ENCODE measurements at places on chromosomes 12 and 14. TPM values are rescaled to one million over a fixed set of nuclear protein-coding genes. Genes with fewer than 3 reads are reported as not detected.

GRCh38 chr14:87405563-87405962 is 587.4 kb downstream of the GALC start:
- DNase-seq, result no peak

- DNase-seq, result no peak
These were observed 155.7 kb downstream of the DPF3 start for GRCh38 chr14:72738161-72738611.

- no peak for DNase-seq
These were observed 45.5 kb downstream of the EML1 start for GRCh38 chr14:99838639-99839134.

DNA sequence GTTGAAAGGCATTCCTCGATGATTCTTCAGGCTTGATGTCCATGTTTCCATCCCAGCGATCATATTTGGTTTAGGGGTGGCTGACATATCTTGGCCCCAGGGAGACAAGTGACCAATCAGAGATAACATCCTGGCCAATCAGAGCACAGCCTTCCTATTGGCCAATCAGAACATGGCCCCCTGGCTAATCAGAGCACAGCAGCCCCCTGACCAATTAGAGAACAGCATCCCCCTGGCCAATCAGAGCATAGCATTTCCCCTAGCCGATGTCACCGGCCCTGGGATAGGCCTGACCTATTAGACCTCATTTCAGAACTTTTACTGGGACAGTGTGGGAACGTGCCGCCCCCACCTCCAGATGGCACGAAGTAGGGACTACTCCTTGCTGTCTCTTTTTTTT is 182.2 kb downstream of the AACS start:
- no peak for DNase-seq

DNA sequence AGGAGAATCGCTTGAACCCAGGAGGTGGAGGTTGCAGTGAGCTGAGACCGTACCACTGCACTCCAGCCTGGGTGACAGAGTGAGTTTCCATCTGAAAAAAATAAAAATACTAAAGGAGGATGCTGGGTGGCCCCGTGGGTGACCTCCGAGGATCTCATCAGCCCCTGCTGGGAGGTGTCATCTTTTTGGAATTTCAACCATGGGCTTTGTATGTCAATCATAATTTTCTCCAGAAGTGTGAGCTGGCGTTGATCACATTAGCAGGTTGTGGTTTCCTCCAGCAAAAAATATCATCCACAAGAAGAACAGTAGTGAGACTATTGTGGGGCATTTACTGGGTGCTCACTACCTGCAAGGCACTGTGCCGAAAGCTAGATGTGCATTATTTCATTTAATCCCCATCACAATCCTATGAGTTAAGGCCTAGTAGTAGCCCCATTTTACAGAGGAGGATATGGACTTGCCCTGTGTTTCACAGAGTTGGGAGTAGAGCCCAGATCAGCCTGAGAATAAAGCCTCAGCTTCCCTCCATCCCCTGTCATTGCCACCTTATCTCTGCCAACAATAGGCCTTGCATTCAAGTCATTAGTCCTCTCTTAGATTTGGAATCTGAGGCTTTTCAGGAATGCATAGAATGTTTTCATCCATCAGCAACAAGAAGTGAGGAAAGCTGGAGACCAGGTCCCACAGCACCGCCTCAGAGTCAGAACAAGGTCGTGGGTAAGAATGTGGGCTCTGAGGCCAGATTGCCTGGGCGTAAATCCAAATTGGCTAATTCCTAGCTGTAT is 39.8 kb downstream of the SVOP start:
- no peak for DNase-seq

ADCY4 gene
- 10.8 TPM for total RNA-seq

HAL gene
- total RNA-seq, result 3.3 TPM

DNA sequence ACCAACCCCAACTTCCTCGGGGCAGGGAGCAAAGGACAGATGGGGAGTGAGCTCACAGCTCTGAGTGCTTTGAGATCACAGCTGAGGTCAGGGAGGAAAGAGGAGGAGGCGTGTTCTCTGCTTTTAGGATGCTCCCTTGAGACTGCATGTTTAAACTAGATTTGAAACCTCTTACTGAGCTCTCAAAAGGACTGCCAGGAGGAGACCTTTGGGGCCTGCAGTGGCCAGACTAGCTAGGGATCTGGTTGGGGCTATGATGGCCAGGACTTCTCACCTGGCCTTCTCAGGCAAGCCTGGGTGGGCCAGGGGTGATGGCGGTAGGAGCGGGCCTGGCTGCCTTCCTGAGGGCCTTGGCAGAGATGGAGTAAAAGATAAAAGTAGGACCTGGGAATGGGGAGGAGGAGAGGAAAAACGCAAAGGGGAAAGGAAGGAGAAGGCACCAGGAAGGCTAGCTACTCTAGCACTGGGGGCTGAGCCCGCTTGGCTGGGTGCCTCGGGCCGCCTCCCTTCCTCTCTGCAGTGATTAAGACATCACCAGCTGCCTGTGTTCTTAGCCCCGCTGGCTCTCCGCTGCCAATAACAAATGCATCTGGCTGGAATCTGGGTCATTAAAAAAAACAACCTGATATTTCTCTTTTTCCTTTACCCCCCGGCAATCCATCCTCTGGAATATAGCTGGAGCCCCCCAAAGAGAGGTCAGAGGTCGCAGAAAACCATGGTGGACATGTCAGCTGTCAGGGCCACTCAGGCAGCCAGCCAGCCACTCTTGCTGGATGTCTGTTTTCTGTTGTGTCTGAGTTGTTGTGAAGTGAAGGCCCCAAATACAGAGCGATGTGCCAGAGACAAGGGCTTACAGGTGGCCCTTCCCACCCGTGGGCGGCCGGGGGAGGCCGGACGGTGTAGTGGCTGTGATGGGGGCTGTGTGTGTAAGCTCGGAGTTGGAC is 141.3 kb downstream of the TSPAN9 start:
- peak; percentile 45 for DNase-seq

GRCh38 chr14:21087294-21088091 is 11.0 kb downstream of the ZNF219 start:
- no peak for DNase-seq
